IMR-90 (cell line): ENCODE measurements at places on chromosomes 4 and X. TPM values are rescaled to one million over a fixed set of nuclear protein-coding genes. Genes with fewer than 3 reads are reported as not detected.

DNA sequence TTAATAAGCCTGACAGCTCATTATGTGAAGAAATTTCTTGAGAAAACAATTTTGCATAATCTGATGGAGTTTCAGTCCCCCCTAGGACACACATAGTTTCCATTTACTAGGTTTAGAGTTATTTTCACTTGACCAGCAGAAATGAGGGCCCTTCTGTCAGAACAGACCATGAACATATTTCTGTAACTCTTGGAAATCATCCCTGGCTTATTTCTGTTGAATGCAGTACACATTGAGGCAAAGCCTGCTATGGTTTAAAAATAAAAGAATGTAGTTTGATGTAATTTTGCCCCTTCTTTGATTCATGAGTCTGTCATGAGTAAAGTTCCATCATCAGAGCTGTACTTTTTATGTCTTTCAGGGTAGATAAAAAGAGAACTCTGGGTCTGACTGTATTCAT lies 104.6 kb upstream of the ETNPPL start:
- DNase-seq: no peak

DNA sequence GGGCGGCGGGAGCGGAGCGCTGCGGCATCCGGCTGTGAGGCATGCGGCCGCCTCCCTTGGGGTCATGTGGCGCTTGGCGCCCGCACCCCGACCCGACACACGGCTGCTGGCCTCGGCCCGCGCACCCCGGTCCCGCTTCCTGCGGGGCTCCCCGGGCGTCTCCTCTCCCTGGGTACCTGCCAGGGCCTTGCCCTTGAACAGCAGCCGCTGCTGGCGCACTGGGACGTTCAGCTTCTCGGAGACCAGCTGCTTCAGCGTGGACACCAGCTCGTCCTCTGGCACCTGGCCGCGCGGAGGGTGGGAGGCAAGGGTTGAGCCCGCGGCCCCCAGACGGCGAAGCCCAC lies 391 bp downstream of the UBL4A start:
- DNase-seq: no peak

DNA sequence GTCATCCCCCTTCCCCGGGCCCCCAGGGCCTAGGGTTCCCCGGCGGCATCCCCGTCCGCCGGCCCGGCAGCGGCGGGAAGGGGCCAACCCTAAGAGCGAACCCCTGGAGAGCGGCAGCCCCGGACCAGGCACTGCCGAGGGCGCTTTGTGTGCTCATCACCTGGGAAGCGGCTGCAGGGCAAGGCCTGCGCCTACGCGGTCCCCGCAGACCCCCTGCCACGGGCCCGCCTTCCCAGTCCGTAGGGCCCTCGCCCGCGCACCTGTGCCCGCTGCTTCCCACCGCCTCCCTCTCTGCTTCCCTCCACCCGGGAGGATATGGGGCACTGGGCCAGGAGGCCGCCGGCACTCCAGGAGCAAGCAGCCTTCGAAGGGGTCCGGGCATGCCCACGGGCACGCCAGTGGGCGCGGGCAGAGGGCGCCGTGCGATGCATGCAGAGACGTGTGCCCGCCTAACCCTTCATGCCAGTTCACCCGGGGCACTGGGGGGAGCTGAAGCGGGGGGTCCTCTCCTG lies 2.6 kb downstream of the FLNA start:
- no peak for DNase-seq

DNA sequence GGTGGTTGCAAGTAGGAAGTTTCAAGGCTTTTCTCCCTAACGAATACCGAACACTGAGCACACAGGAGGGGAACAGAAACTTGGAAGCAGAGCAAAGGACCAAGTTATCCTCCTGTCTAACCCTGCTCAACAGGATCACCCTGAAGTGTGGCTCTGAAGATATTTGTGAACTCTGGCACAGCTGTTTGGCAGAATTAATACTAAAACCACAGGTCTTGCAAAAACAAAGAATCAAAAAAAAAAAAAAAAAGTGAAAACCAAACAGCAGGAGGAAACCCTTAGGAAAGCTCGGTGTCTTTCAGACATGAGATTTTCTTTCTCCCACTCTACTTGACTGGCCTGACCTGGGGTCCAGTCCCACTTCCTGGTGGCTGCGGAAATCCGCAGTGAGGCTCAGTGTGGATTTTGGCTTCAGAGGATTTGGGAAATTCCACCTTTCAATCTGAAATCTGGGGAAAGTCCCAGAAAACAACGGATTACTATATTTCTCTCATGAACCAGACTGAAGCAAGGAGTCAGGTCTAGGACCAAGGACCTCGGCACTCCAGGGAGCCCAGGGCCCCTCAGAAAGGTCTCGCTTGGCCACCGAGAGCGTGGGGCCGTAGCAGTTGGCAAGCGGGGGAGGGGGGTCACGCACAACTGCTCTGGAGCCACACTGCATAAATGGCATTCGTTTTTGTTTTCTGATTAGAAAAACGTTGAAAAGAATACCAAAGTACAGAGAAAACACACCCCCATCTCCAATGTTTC lies 867 bp downstream of the TIFA start:
- peak; percentile 24 for DNase-seq

The MUC7 gene
- not detected in 2 replicates for polyA plus RNA-seq

DNA sequence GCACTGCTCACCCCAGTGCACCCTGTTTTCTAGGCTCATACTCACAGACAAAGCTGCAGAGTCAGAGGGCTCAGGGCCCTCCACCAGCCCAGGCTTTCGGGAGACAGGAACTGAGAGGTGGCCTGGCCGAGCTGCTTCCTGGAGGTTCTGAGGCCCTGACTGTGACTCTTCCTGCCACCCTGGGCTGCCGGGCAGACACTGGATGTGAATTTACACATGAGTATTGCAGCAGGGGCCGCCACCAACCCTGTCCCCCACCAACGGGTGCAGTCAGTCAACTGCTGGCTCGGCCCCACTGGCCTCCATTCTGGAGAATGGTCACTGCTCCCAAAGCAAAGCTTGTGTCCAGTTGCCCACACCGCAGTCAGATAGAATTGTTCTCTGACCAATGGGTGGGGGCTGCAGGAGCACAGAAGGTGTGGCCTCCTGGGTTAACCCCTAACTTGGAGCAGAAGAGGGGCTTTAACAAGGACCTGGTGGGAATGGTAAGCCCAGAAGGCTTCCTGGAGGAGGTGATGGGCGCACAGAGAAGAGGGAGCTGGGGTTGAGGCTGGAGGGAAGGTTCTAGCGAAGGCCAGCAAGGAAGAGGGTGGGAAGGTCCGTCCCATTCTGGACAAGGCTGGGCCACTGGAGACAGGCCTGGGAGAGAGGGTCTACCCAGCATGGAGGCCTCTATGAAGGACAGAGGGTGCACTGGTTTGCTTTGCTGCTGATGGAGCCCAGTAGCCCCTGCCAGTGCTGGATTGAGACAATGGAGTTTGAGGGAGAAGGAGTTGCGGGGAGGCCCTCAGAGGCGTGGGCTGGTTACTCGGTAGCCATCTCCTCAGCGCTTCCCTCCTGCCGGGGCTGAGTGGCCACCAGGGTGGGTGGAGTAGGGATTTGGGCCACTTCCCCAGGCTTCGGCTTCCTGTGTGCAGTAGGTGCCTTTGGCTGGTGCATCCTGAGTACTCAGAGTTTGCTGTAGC lies 135.3 kb downstream of the CPZ start:
- DNase-seq: no peak

- no peak for DNase-seq
Measured at GRCh38 chrX:100584611-100585010, at the start of gene TNMD. TNMD (plus strand) TSS chrX:100584936; CDS start chrX:100585019, 83 bp downstream.
